ENCODE measurements at places on chromosomes 16 and 17.

DNA sequence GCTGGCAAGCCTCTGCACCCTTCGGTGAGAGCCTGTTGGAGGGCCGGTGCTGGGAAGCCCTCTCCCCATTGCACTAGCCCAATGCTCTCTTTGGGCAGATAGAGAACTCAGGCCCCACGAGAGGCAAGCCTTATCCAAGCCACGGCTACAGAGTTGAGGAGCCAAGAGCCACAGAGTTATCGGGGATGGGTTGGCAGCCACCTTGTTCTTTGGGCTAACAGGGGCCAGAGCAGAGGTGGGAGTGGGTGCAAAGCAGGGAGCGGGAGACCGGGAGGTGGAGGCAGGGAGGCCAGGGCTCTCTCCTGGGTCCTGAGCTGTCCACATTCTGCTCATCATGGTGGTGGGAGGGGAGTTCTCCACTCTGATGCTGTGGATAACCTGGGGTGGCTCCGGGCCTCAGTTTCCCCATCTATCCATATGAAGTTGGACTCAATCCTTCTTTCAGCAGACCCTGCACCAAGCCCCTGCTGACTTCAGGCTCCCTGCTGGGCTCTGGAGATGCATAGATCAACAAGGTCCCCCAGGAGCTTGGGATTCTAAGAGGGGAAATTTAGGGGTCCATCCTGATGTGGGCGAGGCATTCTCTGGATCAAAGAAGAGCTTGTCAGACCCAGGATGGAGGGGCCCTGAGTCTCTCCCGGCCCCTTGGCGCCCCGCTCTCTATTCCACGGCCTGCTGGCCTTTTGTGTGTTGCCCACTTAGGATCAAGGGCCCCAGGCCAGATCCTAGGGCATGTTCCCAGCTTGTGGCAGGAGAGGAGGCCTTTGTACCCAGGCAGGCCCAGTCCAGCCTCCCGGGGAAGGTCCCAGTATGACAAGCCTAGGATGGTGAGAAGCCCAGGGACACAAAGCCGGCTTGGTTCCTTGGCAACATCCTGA is 557 bp upstream of the CX3CL1 start:
- DNase-seq = no peak

- peak; percentile 36 for DNase-seq
Measured at GRCh38 chr17:45052052-45052772, 780 bp upstream of the DCAKD start.

DNA sequence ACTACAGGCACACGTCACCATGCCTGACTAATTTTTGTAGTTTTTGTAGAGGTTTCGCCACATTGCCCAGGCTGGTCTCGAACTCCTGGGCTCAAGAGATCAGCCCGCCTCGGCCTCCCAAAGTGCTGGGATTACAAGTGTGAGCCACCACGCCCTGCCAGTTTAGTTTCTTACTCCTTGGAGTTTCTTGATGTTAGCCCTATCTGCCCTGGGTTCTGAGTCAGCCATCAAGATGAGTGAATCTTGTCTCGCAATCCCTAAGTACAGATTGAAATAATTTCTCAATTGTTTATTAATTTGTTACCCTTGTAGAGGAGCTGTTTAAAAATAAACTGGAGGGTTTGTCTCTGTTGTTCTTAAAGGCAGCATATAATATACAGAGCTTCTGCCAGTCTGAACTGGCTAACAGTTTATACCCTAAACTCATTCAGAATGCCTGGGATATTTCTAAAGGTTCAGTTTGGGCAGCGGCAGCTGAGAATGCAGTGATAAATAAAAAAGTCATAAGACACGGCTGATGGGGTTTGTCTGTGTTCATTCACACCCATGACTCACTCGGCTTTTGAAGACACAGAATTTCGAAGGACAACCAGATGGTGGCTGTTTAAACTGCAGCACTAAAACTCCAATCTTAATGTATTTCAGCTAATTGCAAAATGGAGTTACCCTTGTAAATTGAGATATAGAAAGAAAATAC is 39.6 kb downstream of the GPRC5B start:
- peak; percentile 89 for DNase-seq

GRCh38 chr17:70172449-70172848 is 3.1 kb downstream of the KCNJ2 start:
- DNase-seq = no peak

GRCh38 chr17:42174126-42174783 is 6.7 kb downstream of the KCNH4 start:
- DNase-seq = no peak
